ENCODE measurements at places on chromosomes 2 and 18. TPM values are rescaled to one million over a fixed set of nuclear protein-coding genes. Genes with fewer than 3 reads are reported as not detected.

Gene NEU2
- polyA plus RNA-seq, result not detected

Gene TXNDC2
- polyA plus RNA-seq, result 0.11 TPM

Gene STK36
- polyA plus RNA-seq, result 57.6 TPM

Gene ATAD2B
- polyA plus RNA-seq, result 3.4 TPM

Gene KLF7
- polyA plus RNA-seq, result 9.6 TPM

Gene CD8A
- 0.14 TPM for polyA plus RNA-seq

Gene GPR55
- not detected for polyA plus RNA-seq

Gene TAF4B
- 9.3 TPM for polyA plus RNA-seq

Gene TCF4
- 57.8 TPM for polyA plus RNA-seq

Gene ABCB11
- not detected for polyA plus RNA-seq

Gene HOXD12
- not detected for polyA plus RNA-seq

Gene FTCDNL1
- 0.41 TPM for polyA plus RNA-seq

Gene PRKCE
- polyA plus RNA-seq, result 0.67 TPM

Gene NEB
- polyA plus RNA-seq, result 1.5 TPM

Gene IL36B
- not detected for polyA plus RNA-seq

Gene SGPP2
- 0.29 TPM for polyA plus RNA-seq

Gene NAT8
- polyA plus RNA-seq, result not detected

Gene MFSD2B
- 0.33 TPM for polyA plus RNA-seq

Gene TGFBRAP1
- 11.2 TPM for polyA plus RNA-seq

Gene FAM228A
- not detected for polyA plus RNA-seq

Gene CYP27C1
- 1.3 TPM for polyA plus RNA-seq

Gene OSBPL6
- 1.5 TPM for polyA plus RNA-seq

Gene CNDP1
- polyA plus RNA-seq, result 0.09 TPM

Gene AKAIN1
- not detected for polyA plus RNA-seq

Gene FOXI3
- 6.8 TPM for polyA plus RNA-seq

Gene IMPACT
- polyA plus RNA-seq, result 31.1 TPM

Gene PKDCC
- 115 TPM for polyA plus RNA-seq

Gene ANKRD36
- 2.7 TPM for polyA plus RNA-seq

Gene OSR1
- 0.05 TPM for polyA plus RNA-seq

Gene IL1F10
- polyA plus RNA-seq, result not detected

Gene GALNT5
- polyA plus RNA-seq, result 0.02 TPM

Gene G6PC2
- not detected for polyA plus RNA-seq

Gene STEAP3
- polyA plus RNA-seq, result 40.1 TPM

Gene NXPH2
- 1.9 TPM for polyA plus RNA-seq

Gene PHOSPHO2
- polyA plus RNA-seq, result 1.9 TPM

Gene TUBA4B
- 0.08 TPM for polyA plus RNA-seq

Gene ZNF385B
- polyA plus RNA-seq, result 0.82 TPM

Gene CYB5A
- 186 TPM for polyA plus RNA-seq

Gene TUBA3E
- polyA plus RNA-seq, result not detected

Gene SPRED2
- polyA plus RNA-seq, result 21.0 TPM

Gene CCDC74B
- polyA plus RNA-seq, result 6.4 TPM

Gene ASIC4
- polyA plus RNA-seq, result 0.30 TPM

Gene C2orf66
- not detected for polyA plus RNA-seq

Gene SP140L
- 0.58 TPM for polyA plus RNA-seq

Gene CTIF
- polyA plus RNA-seq, result 9.3 TPM

Gene POTEE
- polyA plus RNA-seq, result 0.44 TPM

Gene HADHA
- polyA plus RNA-seq, result 64.6 TPM

Gene DYNAP
- 1.1 TPM for polyA plus RNA-seq
